ENCODE measurements at places on chromosomes 7 and 10.
A peak's percentile ranks its signal among the peaks of the same experiment; 100 is the strongest.

DNA sequence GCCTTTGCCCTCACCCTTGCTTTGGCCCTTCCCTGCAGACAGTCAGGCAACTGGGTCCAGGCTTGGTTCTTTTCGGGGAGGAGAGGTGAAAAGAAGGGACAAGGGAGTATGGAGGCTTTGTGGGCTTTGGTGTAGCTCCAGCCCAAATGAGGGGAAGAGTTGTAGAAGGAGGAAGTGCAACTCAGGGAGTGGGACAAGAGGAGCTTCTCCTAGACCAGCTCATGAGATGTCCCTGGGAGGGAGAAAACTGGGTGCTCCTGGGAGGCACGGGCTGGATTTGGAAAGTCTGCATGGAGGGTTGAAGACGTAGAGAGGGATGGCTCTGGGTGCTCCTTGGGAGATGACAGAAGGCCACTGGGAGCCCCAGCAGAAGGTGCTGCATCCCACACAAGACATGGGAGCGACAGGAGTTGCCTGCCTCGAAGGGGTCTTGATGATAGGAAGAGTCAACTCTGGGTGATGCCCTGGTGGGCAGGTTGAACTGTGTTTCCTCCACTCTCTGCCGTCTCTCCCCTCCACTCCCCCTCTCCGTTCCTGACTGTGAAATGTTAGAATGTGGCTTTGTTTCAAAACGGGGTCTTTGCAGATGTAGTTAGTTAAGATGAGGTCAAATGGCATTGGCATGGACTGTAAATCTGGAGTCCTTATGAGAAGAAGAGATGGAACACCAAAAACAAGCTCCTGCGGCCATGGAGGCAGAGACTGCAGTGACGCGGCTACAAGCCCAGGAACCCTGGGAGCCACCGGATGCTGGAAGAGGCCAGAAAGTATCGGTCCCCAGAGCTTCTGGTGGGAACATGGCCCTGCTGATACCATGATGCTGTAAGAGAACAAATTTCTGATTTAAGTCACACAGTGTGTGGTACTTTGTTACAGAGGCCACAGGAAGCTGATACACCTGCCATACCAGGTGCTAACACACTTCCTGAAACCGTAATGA lies 298.5 kb downstream of the GLRX3 start:
- DNase-seq = peak; percentile 21

DNA sequence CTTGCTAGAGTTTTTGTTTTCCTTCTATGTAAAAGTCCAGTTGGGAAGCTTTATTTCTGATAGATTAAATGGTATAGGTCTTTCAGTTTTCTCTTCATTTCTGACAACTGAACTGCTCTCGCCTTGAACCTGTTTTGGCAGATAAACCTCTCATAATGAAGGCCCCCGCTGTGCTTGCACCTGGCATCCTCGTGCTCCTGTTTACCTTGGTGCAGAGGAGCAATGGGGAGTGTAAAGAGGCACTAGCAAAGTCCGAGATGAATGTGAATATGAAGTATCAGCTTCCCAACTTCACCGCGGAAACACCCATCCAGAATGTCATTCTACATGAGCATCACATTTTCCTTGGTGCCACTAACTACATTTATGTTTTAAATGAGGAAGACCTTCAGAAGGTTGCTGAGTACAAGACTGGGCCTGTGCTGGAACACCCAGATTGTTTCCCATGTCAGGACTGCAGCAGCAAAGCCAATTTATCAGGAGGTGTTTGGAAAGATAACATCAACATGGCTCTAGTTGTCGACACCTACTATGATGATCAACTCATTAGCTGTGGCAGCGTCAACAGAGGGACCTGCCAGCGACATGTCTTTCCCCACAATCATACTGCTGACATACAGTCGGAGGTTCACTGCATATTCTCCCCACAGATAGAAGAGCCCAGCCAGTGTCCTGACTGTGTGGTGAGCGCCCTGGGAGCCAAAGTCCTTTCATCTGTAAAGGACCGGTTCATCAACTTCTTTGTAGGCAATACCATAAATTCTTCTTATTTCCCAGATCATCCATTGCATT lies 27.1 kb downstream of the MET start:
- no peak for DNase-seq

GRCh38 chr10:90171014-90171722 lies 469.8 kb downstream of the KIF20B start:
- DNase-seq = no peak

GRCh38 chr10:127102176-127102575 lies 94.2 kb downstream of the INSYN2A start:
- DNase-seq = no peak

DNA sequence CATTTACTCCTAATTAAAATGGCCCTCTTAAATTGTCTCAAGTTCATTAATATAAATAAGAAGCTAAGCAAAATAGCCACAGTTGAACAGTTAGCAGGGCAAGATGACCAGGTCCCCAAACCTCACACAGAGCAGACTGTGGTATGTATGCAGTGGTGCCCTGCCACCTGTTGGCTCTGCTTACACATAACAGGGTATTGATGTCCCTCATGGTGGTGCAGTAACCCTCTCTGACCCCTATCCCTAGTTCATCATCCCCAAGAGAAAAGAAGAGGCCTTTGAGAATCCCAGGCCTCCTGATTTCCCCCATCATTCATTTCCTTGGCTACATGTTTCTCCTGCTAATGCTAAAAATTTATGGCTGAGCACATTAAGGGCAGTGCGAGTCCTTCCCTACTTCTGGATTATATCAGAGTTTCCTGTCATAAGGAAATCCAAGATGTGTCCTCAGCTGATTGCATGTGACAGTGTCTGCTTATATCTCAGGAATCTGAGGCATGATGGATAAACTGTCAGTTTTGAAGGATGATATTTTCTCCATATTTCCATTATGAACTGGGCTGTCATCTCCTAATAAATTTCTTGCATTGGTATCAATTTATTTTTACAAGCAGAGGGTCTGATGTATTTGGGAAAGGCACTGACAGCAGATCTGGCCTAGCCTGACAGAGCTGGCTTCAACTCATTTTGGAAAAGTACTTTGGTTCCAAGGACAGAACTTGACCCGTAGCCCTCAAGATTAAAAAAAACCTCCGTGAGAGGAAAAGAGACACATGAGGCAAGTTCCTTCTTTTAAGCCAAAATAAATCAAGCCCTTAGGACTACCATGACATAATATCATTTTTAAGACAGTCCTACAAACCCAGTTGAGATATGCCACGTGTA lies 880.6 kb downstream of the LRMDA start:
- DNase-seq = peak; percentile 83

- no peak for DNase-seq
These were observed 68.1 kb downstream of the VPS41 start for GRCh38 chr7:38840736-38841460.

DNA sequence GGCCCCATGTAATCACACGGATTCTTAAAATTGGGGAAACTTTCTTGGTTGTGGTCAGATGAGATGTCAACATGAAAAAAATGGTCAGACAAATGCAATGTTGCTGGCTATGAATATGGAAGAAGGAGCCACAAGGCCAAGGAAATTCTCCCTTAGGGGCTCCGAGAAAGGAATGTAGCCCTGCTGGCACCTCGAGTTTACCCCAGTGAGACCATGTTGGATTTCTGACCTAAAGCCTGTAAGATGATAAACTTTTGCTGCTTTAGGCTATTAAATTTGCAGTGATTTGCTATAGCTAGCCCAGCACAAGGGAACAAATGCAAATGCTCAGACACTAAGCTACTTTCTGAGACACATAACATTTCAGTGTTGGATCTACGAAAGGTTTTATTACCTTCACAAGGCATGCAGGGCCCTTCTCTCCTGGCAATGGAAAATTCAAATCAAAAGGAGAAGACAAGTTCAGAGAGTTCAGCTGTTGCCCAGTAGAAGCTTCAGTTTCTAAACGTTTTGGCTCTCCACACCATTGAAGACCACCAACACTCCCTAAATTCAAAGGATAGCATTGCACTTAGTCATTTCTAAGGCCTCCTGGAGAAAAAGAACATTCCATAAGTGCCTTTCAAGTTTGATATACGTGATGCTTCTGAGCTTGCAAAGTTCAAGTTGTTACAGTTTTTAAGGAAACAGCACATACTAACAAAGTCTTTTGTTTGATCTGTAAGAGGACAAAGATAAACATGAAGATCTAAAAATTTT lies 23.4 kb downstream of the MCMBP start:
- no peak for DNase-seq

- DNase-seq = no peak
These were observed 53.0 kb downstream of the CROT start for GRCh38 chr7:87398446-87398845.

GRCh38 chr7:128800567-128800966 lies 8.8 kb downstream of the CCDC136 start:
- no peak for DNase-seq

DNA sequence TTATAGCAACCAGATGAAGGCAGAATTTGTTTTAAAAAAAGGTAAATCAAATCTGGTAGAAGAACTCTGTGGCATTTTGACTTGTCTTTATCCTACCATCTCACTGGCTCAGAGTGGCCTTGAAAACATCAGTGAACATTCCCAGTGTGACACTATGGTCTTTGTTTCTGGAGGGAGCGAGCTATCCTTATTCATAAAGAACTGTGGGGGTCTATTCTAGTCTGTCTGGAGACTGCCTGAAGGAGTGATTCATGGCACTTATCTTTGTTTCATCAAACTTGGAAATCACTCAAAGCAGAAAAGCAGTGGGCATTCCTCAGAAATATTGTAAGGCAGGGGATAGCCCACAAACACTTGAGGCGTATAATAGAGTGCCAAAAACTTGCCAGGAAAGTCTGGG lies 719.1 kb downstream of the PCDH15 start:
- no peak for DNase-seq

DNA sequence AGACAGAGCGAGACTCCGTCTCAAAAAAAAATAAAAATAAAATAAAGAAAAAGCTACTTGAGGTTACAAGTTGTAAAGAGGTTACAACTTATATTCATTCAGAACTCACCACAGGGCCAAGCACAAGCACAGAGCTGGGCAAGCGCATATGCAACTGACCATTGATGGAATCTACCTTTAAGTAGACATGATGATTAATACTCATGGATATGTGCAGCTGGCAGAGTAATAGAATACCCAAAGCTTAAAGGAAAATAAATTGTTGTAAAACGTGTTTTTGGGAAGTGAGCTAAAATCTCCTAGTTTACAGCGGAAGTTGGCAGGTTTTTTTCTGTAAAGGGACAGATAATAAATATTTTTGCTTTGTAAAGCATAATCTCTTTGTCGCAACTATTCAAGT lies 111.6 kb downstream of the TMEM168 start:
- DNase-seq = no peak

DNA sequence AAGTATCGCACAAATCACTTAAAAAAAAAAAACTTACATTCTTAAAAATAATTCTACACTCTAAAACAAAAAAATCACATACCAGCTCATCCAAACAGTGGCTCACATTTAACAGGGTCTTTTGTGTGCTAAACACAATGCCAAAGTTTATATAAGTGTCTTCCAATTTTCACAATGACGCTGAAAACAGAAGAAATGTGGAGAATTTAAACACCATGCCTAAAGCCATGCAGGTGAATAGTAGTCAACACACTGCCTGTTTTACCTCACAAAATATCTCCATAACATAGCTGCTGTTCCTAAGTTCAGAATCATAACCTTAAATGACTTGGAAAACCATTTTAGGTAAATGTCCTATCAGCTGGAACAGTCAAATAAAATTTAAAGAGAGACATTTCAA lies 55.0 kb downstream of the GRB10 start:
- DNase-seq = no peak

DNA sequence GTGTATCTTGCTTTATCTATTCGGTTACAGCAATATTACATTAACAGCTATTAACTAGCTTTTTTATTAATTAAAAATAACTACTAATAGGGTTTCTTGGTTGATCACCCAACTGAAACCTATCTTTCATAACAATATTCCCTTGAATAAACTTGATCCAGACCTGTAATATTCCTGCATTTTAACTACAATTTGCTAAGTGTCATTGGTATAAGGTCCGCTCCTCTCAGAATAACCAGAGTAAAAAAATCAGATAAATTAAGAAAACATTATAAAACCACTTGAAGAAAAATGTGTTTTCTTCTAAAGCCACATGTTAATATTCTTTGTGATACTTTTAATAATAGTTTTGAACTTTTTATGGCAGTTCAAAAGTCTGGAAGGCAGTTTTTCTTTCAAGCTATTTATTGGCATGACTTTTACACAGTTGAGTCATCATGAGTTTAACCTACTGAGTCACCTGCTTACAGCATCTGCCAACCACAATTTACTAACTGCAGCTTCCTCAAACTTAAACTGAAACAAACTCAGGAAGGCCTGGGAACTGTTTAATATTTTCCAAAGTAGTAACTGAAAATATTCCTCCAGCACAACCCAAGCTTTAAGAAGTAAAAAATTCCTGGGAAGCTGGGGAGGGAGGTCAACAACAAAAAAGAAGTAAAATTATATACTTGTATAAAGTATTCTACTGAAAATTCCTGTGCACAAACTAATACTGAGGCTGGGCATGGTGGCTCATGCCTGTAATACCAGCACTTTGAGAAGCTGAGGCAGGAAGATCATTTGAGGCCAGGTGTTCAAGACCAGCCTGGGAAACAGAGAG lies 103.2 kb downstream of the NRBF2 start:
- no peak for DNase-seq

GRCh38 chr7:33137103-33137502 lies 7.7 kb downstream of the BBS9 start:
- DNase-seq = no peak

DNA sequence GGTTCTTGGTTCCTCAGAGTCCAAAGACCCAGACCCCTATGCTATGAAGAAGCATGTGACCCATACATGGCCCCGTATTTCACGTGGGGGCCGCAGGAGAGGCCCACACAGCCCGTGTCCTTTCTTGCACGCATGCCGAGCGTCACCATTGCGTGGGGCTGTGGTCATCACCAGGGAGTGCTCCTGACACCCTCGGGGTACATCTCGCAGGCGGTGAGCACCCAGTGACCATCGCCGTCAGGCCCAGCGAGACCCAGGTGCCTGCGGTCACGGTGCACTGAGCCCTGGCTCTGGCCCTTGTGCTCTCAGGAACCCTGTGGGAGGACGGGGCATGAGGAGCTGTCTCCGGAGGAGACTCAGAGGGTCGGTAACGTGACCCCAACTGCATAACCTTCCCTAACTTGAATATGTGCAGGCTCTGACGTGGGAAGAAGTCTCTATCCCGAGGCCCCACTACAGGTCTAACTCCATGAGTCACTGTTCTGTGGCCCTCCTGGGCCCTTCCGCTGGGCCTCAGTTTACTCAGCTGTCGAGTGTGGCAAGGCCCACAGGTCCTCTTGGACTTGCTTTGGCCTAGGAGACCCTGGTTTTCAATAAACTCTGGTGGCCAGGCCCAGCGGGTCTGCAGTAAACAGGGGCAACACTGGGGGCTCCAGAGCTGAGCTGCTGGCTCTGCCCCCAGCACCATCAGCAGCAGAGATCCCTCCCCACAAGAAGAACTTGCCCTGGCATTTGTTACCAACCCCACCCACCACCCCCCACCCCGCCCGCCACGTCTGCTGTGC lies 503.9 kb downstream of the PTPRN2 start:
- no peak for DNase-seq

- no peak for DNase-seq
These were observed 630.5 kb upstream of the IGFBP3 start for GRCh38 chr7:46551603-46552002.

Measured in endodermal cell (in vitro differentiated cells).